Neural progenitor cell (in vitro differentiated cells): ENCODE measurements at places on chromosomes 3 and 15.

- no peak for DNase-seq
These were observed 139.5 kb upstream of the SLC2A2 start for GRCh38 chr3:171165983-171166382.

DNA sequence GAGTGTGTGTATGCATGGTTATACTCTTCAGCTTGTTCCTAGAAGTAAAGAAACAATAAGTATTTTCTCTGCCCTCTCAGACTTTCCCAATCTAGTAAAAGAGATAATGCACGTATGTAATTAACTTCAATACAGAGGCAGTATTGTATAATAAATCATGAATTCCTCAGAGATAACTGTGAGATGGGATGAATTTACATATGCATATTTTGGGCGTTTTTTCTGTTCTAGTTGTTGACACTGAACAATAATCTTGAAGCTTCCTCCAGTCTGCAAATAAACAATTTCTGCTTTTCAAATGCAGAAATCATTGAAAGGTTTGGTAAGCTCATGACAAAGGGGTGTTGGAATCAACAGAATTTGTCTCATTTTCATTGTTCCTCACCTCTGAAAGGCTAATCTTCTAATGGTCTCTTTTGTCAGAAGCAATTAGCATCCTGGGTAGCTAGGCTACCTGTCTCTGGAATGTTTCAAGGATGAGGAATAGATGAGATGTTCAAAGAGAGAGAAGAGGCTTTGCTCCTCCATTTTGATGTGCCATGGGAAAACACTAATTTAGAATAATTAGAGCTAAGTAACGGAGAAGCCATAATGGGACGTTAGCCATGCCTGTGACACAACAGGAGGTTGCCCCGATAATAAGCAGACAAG is 43.3 kb upstream of the SIAH2 start:
- peak; percentile 61 for DNase-seq

GRCh38 chr15:49620199-49620598 is 419 bp downstream of the FAM227B start:
- DNase-seq = no peak

DNA sequence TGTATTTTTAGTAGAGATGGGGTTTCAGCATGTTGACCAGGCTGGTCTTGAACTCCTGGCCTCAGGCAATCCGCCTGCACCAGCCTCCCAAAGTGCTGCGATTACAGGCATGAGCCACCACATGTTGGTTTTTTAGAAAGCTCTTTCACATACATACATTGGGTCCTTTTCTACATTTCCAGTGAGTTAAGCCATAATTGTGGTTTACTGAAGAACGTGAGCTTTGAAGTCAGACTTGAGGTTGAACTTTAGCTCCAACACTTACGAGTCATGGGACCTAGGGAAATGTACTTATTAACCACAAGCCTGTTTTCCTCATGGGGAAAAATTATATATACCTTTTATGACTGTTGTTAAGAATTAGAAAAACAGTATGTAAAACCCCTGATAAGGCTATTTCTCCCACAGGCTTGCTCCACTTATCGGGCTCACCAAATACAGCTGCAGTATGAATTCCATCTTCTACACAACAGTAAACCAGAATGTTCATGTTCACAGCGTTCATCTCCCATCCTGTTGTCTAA is 39.0 kb downstream of the GPR160 start:
- no peak for DNase-seq

DNA sequence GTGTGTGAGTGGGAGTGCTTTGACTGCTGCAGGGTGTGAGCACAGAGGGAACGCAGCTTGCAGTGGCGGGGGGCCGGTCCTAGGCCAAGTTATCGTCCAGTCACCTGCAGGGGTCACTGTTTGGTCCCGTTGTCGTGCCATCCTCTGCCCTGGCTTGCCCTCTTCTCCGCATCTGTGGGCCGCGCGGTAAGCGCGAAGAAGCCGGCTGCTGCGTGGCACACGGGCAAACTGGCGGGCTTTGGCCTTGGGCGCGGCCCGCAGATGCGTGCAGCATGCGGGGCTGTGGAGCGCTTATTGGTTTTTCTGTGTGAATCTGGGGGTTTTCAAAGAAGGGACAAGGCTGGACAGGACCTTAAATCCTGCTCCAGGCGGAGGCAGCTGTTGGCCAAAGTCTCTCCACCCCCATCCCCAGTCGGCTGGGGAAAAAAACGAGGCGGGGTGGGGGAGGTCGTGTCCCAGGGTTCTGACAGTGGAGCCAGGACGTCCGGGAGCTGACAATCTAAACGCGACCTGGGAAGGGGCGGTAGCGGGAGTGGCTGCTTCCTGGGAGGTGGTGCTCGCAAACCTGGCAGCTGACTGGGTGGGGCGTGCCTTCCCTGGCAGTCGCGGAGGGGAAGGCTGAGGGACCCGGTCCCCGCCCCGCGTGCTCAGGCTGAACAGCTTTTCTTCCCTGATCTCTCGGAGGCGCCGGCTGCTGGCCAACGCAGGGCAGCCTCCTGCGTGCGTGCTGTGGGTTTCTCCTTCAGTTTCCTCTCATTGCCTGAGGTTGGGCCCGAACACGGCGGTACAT is 39.7 kb upstream of the VEPH1 start:
- DNase-seq = peak; percentile 72

DNA sequence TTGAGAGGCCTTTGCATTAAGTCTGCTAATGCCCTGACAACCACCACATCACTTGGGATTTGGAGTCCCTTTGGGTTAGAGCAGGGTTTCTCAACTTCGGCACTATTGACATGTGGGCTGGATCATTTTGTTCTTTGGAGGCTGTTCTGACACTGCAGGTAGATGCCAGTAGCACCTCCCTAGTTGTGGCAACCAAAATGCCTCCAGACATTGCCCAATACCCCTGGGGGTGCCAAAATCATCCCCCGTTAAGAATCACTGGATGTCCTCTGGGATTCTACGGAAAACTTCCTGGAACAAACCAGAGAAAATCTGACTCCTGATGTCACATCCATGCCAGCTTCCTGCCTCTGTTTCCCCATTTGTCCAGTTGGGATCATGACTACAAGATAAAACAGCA is 37.2 kb upstream of the BLM start:
- DNase-seq = no peak

DNA sequence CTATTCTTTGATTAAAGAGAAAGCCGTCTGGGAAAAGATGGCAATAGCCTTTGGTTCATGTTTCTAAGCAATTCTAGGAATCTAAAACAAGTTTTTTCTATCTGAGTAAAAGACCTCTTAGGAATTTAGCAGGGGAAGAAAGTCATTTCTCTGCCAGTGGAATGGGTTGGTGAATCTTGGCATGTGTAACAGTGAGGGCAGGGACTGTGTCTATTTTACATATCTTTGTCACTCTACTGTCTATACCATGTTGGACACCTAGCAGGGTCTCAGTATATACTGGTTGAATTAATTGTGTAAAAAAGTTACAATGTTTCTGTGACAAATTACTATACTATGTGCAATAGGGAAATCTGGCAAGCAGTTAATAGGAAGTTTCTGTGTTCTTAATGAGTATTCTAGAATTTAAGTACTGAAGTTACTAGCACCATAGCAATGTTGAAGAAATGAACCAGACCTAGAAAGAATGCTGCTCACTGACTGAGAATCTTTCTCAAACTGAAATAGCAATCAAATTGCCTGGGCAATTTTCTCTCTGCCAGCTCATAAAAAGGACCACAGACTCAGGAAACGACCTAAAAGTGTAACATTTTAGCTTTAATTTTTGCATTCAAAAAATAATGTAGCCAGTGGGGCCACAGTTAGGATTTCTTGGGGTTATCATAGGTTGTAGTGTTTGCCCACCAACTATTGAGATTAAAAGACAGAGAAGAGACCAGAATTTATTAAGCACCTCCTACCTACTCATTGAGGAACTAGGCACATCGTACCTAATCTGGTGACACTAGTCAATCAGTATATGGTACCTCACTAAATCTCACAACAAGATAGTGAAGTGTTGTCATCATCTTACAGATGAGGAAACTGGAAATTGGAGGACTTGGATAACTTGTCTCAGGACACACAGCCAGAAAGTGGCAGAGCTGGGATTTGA is 56.2 kb upstream of the LEKR1 start:
- DNase-seq = no peak
